ENCODE measurements at places on chromosomes 5 and 9.

DNA sequence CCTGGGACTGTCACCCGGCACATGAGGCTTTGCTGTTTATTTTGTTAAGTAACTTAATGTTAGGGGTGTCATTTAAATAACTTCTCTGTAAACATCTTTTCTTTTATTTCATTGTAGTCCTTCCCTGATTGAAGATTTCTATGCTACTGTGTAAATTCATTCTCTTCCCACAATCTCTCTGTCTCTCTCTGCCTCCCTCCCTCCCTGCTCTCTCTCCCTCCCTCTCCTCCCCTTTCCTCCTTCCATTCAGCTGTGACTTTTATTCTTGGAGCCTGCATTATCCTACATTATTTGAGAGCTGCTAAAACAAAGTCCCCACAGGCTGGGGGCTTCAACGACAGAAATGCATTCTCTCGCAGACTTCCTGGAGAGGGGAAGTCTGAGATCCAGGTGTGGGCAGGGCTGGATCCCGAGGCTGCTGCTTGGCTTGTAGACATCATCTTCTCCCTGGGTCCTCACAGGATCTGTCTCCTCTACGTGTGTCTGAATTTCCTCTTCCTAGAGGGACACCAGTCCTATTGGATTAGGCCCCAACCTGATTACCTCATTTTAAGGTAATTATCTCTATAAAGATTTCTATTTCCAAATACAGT, 18.4 kb downstream of the UBE2QL1 start:
- no peak for DNase-seq

- DNase-seq = no peak
Measured at GRCh38 chr9:38670542-38671371, 49.2 kb downstream of the FAM240B start.

DNA sequence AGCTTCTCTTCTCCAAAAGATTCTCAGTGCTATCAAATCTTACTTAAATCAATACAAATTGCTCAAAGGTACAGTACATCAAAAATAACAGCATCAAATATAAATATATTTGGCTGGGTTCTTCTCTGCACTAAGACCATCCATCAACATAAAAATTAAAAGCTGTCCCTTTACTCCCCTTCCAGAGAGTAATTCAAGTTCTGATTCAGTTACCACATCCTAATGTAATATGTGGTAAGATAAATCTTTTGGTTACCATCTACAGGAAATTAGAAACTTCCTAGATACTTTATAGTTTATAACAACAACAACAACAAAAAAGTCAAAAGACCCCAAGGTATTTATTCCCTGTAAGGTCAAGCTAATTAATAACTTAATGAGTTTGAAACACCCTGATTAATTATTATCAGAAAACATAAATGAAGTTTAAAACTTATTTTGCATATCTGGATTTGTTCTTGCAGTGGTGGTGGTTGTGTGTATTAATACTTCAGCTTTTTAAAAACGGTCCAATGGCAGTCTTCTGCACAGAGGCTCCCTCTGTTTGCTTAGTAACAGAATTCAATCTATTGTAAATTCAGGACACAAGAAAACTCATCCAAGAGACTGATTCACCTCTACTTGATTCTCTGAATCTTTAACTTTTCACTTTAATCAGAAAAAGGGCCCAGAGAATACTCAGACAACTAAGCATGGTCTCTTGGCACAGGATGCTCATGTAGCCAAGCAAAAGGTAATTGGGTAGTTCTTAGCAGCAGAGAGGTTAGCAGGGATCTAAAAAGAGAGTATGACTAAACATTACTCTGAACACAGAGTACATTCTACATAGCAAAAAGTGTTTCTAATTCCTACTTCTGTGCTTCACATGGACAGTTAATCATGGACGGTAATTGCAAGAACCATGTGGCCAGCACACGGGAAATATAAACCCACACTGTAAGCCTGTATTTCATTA, 20.1 kb downstream of the DIAPH1 start:
- DNase-seq = no peak

DNA sequence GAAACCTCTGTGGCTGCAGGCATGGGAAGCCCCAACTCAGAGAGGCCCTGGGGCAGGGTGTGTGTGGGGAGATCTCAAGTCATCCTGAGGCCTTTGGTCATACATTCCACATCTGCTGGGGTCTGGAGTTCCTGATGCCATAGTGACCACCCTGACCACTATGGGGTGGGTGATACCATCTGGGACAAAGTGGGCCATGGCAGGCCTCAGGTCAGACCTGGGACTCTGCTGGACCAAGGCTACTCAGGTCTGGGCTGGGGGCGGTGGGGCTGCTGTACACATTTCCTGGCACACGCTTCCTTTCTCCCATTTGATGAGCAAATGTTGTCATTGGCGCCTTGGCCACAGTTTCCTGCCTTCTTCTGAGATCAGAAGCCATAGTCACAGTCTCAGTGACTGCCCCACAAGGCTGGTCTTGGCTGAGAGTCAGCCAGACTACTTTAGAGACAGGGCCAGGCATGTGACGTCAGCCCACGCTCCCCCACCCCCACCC, 15.1 kb upstream of the ACSL6 start:
- peak; percentile 31 for DNase-seq

- DNase-seq = no peak
Measured at GRCh38 chr9:112559629-112560413, 73.2 kb downstream of the KIAA1958 start.

DNA sequence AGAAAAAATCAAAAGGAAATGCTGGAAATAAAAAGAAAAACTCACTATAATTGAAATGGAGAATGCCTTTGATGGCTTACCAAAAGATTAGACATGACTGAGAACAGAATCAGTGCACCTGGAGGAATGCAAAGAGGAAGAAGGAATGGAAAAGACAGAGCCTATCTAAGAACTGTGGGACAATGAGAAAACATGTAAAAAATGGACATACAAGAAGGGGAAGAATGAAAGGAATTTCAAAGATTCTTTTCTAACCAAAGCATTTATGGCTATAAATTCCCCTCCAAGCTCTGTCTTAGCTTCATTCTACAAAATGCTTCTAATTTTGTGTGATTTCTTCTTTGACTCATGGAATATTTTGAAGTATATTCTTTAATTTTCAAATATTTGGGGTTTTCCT, 47.5 kb upstream of the CLK4 start:
- no peak for DNase-seq

DNA sequence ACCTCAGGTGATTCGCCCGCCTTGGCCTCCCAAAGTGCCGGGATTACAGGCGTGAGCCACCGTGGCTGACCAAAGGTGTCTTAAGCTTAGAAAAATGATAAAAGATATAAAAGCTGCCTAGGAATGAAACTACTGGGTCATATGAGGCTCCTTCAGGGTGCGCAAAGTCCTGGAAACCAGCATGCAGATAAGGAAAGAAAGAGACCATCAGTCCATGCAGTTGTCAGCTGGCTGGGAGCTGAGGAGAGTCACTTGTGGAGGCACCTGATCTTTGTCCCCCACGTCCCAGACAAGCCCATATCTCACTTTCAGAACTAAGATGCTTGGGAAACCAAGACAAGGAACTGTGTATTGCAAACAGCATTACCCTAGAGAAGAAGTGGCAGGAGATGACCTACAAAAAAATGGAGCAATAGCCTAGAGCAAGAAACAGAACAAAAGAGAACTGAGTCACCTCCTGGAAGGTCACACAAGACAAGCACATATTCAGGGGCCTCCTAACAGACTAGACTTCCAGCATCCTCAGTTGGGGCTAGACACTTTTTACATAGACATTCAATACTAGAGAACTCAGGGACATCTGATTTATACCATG, 2.8 kb upstream of the CCDC125 start:
- no peak for DNase-seq

DNA sequence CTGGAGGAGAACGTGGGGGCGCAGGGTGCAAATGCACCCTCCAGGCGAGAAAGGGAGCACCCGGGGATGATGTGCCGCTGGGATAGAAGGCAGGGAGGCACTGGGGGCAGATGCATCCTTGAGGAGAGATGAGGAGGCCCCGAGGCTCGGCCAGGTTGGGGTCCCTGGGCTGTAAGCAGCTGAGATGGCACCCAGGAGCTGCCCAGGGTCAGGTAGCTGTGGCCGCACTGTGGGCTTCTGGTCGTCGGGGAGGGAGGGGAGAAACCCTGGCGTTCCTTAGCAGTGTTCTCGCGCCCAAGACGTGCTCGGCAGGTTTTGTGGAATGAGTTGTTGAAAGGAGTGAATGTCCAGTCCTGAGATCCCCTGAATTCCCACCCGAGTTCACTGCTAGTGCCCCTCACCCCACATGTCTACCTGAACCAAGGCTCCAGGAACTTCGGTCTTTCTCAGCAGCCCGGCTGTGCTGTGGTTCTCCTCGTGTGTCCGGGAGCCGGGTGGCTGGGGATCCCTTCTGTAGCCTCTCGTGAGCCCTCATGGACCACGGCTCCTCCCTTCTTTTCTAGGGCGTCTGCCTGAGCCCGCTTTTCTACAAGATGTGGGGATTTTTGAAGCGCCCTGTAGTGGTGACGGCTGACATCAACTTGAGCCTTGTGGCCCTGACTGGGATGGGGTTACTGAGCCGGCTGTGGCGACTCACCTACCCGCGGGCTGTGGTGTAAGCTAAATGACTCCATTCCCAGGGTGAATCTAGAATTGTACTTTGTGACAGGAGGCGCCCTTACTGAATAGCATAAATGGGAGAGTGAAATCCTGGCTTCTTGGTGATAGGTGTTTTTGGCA, 1.1 kb downstream of the POMT1 start:
- DNase-seq = peak; percentile 53
